Posterior vena cava (tissue), 2 donors: ENCODE measurements at places on chromosomes 4 and X.
A peak's percentile ranks its signal among the peaks of the same experiment; 100 is the strongest.

GRCh38 chr4:30181918-30182317 lies 538.3 kb upstream of the PCDH7 start:
- DNase-seq = no peak

DNA sequence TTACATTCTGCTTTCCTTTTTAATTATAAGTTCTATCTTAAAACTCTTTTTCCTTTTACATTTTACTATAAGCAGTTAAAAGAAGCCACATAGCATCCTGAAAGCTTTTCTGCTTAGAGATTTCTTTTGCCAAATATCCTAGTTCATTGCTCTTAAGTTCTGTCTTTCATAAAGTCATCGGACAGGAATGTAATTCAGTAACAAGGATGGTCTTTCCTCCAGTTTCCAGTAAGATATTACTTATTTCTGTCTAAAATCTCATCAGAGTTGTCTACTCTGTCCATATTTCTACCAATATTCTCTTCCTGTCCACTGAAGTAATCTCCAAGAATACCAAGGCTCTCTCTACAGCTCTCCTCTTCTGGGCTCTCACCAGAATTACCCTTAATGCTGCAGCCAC lies 37.5 kb upstream of the ADH1C start:
- no peak for DNase-seq

GRCh38 chr4:141570290-141570689 lies 66.1 kb upstream of the IL15 start:
- no peak for DNase-seq

DNA sequence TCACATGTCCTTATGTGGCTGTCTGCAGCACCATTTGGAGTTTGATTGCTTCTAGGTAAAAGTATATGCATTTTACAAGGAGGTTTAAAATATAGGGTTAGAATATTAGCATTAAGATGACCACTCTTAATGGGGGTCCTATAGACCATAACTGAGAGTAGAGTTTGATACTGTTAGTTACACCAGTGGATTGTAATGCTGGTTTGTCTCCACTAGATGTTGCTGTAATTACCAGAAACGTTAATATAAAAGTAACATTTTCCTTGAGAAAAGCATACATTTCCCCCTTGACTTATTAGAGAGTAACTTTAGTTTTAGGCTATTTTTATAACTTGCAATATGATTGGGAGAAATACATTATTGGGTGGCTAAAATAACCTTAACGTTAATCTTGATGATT lies 93.0 kb downstream of the ZXDA start:
- DNase-seq = no peak

GRCh38 chr4:153083447-153083947 lies 120.7 kb upstream of the TRIM2 start:
- no peak for DNase-seq

GRCh38 chrX:150968862-150969720 lies 14.0 kb upstream of the HMGB3 start:
- DNase-seq = peak; percentile 62

DNA sequence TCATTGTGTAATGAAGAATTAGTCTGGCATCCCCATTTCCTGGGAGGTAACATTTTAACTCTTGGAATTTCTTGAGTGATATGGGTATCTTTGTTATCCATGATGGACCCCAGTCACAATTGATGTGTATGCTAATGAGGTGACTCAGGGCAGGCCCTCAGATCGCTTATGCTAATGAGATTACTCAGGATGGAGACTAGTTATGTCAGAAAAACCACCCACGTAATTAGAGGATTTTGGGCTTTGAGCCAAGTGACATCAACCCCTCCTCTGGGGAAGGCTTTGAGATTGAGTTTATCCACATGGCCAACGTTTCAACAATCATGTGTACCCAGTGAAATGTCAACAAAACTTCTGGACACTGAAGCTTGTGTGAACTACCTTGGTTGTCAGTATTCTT lies 772.7 kb downstream of the STPG2 start:
- DNase-seq = no peak

- DNase-seq = no peak
Observed at GRCh38 chr4:61517144-61517543, 317.0 kb downstream of the ADGRL3 start.
